Stimulated activated CD8-positive, alpha-beta memory T cell treated with anti-CD3 and anti-CD28 coated beads, Interleukin-15, amount 100 ng/mL, for 24 hours (primary cell): ENCODE measurements at places on chromosomes 11 and 22.
A peak's percentile ranks its signal among the peaks of the same experiment; 100 is the strongest.

- no peak for DNase-seq
Measured at GRCh38 chr11:121950160-121950559, 165.9 kb downstream of the BLID start.

- DNase-seq, result no peak
Measured at GRCh38 chr11:78990261-78990660, 415.6 kb upstream of the NARS2 start.

DNA sequence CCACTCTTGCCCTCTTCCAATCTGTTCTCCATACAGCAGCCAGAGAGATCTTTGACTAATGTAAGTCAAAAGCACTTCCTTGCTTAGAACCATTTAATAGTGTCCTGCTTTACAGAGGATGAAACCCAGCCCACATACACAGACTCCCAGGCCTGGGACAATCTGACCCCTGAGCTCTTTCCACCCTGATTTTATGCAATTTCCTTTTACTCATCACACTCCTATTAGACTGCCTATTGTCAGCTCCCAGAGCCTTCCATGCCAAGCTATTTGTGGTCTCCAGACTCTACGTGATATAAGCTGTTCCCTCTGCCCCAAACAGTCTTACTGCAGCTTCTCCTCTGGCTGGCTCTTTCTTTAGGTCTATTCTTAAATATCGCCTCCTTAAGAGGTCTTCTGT, 28.1 kb downstream of the ME3 start:
- no peak for DNase-seq

- DNase-seq, result no peak
Measured at GRCh38 chr11:10358696-10359095, 53.8 kb downstream of the ADM start.

DNA sequence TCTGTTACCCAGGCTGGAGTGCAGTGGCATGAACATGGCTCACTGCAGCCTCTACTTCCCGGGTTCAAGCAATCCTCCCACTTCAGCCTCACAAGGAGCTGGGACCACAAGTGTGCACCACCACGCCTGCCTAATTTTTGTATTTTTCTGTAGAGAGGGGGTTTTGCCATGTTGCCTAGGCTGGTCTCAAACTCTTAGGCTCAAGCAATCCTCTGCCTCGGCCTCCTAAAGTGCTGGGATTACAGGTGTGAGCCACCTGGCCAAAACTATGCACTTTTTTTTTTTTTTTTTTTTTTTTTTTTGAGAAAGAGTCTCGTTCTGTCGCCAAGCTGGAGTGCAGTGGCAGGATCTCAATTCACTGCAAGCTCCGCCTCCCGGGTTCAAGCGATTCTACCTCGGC, 12.4 kb upstream of the CLDN5 start:
- DNase-seq, result no peak

- peak; percentile 55 for DNase-seq
Measured at GRCh38 chr11:118338637-118339061, 3.9 kb downstream of the CD3D start.

DNA sequence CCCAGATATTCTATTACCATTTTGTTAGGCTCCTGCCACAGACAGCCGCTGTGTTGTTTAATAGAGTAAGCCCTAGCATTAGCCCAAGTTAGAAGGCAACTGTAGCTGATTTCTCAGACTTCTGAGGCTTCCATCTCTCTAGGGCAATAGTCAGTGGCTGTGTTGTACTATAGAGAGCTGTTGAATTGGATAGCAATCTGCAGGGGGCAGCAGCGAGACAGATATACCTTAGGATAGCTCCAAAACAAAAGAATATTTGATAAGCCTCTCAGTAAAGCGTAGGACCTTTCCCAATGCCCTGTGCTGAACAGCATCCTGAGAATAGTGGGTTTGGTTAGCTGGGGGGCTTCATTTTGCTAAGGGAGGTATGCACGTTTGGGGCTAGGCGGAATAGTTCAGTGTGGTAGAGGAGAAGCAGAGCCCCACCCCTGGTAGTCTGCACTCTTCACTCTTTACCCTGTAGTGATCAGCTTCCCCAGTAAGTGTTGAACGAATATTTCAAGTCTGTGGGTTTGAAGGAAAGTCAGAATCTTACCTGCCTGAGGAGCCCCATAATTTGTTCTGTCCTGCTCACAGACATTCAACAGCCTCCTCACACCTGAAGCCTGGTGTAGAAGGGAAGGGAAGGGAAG, 515.1 kb downstream of the INSC start:
- no peak for DNase-seq

DNA sequence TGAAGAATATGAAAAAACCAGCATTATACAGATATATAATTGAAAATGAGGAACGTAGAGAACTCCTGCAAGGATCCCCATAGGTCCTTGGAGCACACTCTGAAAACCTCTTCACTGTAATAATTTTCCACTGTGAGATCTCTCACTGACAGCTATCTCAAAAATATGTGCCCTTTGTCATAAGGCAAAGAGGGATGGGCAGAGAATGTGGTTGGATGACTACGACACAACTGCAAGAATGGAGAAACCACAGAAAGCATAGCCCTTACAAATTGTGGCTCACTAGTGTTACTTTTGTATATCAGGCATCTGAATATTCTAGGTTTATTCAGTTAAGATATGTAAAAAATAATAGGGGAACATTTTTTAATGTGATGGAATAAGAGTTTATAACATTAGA, 7.9 kb upstream of the CTSC start:
- no peak for DNase-seq

DNA sequence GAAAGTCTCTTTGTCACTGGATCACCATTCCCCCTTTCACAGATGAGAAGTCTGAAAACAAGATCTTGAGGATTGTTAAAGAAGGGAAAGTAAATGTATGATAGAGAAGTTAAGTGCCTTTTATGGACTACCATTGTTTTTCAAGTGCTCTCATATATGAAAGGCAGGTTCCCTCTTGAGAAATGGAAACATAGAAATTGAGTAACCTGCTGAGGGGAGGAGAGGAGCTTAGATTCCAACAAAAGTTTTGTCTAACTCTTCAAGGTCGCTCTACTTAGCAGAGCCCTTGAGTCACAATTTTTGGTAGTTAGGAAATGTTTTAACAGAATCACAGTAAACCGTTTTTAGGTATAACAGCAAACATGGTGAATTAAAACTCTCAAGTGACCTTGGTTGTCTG, 80.1 kb downstream of the SVIP start:
- no peak for DNase-seq

DNA sequence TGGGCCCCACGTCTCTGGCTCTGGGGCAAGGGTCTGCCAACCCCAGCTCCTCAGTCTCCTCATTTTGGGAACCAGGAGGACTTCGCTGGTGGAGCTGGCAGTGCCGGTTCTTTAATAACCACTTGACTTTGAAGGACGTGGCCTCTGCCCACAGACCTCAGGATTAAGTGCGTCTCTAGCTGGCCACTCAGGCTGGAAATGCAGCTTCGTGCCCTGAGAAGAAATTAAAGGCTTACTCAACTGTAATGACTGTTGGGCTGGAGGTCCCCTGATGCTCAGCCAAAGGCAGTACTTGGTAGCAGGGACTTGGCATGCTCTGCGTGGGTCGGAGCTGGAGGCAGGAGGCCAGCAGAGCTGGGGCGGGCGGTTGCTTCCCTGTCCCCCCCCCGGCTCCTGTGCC, 16.7 kb upstream of the PARVG start:
- DNase-seq, result no peak

DNA sequence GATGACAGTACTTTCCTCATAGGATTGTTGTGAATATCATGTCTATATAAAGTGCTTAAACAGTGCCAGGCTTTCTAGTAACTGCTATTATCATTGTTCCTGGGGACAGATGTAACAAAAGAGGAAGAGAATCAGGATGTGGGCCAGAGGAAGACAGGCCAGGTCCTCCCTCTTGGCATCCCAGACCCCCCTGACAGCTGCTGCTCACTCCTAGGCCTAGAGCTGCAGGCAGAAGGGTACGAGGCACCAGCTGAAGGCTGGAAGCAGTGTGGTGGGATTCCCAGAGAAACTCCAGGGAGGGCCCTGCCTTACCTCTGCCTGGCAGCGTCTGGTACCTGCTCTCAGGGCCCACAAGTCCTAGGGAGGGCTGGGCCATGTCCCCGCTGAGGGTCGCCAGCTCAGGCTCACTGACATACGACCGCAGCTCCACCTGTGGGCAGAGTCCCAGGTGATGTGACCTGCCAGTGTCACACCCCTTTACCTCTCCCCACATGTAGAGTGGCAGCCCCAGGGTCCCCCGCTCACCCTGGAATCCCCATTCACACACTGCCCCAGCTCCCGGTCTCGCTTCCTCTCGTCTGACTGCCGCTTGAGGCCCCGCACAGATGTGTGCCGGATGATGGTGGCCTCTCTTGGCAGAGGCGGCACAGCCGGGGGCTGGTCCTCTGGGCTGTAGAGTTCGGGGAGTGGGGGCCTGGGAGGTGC, 52.2 kb downstream of the C11orf58 start:
- no peak for DNase-seq

GRCh38 chr11:105897161-105897560, 124.9 kb downstream of the MSANTD4 start:
- DNase-seq, result no peak

GRCh38 chr22:26763633-26764361, 106.4 kb downstream of the MIAT start:
- no peak for DNase-seq

- no peak for DNase-seq
Measured at GRCh38 chr11:13972043-13972910, 9.8 kb downstream of the SPON1 start.

- DNase-seq, result no peak
Measured at GRCh38 chr22:46432164-46433068, 96.9 kb downstream of the TRMU start.

GRCh38 chr11:76984743-76985142, 49.5 kb upstream of the B3GNT6 start:
- DNase-seq, result no peak

GRCh38 chr11:85749287-85749834, 61.6 kb downstream of the SYTL2 start:
- no peak for DNase-seq

GRCh38 chr11:31441296-31441695, 68.1 kb downstream of the IMMP1L start:
- no peak for DNase-seq

- no peak for DNase-seq
Measured at GRCh38 chr11:128339792-128340191, 247.6 kb downstream of the ETS1 start.

DNA sequence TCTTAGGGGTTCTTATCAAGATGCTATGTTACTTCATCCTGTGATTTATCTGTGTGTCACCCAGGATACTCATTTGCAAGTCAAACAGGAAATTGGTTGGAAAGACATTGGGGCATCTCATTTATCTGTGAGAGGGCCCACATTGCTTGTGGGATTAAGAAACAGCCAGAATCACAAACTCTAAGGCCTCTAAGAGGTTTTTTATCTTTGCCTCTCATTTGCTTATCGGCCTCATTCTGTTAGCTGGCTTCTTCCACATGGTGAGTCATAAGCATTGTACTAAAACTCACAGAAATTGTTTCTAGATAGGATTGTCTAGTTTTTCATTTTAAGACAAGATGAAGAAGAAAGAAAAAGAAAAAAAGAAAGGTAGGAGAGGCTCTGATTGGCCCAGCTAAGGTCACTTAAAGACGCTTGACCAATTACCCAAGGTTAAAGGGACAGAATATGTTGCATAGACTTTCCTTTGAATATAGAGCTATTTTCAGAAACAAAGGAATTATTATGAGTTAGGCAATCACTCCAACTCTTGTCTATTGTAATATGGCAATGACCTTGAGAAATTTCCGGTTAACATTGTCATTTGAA, 121.9 kb downstream of the ARHGAP42 start:
- DNase-seq, result no peak

- DNase-seq, result no peak
Measured at GRCh38 chr22:29308791-29309262, 2.4 kb downstream of the GAS2L1 start.

DNA sequence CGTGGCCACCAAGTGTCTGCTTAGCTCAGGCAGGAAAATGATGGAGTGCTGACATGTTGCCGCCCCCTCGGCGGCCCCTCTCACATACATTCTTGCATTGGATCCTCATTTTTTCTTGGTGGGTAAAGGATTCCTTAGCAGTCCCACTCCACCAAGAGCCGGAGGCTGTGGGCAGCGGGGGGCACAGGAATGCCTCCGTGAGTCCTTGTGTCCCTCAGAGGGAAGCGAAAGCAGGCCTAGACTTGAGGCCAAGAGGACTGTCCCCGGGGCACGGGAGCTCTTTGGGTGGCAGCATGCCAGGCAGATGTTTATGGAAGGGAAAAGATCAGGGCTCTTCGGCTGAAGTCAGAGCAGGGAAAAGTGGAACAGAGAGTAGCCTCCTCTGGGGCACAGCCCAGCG, 21.6 kb downstream of the LRFN4 start:
- no peak for DNase-seq

DNA sequence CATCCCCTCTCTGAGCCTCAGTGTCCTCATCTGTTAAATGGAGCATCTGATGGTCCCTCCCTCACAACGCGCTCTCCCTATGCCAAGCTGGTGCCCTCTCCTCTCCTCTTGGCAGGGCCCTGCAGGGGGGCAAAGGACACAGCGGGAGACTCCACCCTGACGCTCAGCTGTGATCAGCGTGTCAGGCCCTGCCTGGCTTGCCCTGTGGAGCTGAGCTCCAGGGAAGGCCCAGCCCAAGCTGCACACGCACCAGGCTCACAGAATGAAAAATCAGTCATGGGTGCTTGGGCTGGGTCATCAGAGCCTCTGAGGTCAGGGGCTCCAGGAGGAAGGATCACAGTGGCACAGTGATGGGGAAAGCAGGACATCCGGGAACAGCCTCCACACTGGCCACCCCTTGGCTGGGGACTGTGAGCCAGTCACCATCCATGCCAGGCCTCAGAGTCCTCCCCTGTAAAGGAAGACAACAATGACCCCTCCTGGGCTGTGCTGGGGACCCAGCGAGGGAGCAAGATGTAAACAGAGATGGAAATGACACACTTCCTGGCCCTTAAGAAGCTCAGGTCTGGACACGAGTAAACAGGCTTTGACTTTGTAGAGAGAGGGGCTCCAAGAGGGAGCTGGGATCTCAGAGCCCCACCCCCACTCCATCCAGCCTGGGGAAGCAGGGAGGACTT, 36.6 kb downstream of the RPL3 start:
- no peak for DNase-seq

- no peak for DNase-seq
Measured at GRCh38 chr11:69022260-69022659, 9.2 kb upstream of the MRGPRF start.

DNA sequence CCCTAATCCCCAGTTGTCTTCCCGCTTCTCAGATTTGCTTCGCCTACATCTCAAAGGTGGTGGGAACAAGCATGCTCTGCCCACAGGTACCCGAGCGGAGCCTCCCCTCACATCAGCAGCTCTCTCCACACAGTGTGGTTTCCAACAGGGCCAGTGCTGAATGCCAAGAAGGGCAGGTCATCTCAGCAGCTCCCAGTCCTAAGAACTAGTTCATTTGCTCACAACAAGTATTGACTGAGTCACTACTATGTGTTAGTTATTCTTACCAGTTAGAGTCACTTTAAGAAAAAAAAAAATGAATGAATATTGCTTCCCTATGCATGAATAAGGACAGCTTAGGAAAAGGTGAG, 66.2 kb downstream of the THAP12 start:
- DNase-seq, result no peak

- no peak for DNase-seq
Measured at GRCh38 chr11:1437500-1437899, 47.8 kb downstream of the BRSK2 start.

- DNase-seq, result no peak
Measured at GRCh38 chr11:58994171-58994570, 54.9 kb downstream of the GLYATL1 start.

- no peak for DNase-seq
Measured at GRCh38 chr22:32564170-32565001, 89.8 kb downstream of the FBXO7 start.

GRCh38 chr11:84414920-84415319, 1128.8 kb upstream of the CCDC90B start:
- DNase-seq, result no peak

- no peak for DNase-seq
Measured at GRCh38 chr11:15568440-15568839, 453.7 kb downstream of the INSC start.

GRCh38 chr22:20783300-20783673, 9.4 kb downstream of the SERPIND1 start:
- DNase-seq, result no peak
